ENCODE measurements at places on chromosomes 4 and X.

DNA sequence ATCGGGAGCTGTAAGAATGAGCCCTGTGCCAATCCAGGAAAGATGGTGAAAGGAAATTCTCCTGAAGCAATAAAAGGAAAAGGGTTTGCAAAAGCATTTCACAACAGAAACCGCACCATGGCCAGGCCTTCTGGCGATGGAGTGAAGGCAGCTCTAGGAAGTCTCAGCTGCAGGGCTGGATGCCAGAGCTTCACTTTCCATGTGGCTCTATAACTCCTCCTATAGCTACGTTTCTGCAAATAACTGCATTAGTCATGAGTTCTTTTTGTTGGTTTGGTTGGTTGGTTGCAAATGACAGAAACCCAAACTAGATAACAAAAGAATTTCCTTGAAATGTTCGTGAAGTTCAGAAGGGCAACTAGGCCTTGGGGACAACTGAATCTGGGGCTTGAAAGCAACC is 84.6 kb downstream of the RELL1 start:
- no peak for DNase-seq

DNA sequence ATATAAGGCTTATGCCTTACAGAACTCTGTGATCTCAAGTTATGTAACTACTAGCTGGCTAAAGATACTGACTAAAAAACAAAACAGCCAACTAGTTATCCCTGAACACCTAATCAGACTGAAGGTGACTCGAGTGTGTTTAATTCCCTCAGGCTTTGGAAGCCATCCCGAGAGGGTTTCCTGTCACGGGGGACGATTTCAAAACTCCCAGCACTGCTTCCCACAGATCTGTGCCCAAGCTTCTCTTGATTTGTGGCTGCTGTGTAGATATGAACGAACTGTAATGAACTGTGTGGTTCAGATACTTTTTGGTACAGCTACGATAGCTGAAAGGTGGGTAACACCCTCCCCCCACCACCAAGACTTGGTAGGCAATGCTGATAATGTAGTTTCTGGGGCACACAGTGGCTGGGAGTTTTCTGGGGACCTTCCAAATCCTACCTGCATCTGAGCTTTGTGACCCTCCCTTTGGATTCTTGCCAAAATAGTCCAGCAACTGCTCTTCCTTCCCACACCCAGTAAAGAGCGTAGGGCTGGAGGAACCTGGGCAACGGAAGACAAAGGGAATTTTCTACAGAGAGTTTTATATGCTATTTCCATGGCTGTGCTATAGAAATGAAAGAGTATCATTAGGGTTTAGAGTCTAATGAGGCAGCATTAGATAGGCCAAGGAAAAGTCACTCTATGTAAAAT is 148.8 kb downstream of the MGST2 start:
- DNase-seq = peak; percentile 33

DNA sequence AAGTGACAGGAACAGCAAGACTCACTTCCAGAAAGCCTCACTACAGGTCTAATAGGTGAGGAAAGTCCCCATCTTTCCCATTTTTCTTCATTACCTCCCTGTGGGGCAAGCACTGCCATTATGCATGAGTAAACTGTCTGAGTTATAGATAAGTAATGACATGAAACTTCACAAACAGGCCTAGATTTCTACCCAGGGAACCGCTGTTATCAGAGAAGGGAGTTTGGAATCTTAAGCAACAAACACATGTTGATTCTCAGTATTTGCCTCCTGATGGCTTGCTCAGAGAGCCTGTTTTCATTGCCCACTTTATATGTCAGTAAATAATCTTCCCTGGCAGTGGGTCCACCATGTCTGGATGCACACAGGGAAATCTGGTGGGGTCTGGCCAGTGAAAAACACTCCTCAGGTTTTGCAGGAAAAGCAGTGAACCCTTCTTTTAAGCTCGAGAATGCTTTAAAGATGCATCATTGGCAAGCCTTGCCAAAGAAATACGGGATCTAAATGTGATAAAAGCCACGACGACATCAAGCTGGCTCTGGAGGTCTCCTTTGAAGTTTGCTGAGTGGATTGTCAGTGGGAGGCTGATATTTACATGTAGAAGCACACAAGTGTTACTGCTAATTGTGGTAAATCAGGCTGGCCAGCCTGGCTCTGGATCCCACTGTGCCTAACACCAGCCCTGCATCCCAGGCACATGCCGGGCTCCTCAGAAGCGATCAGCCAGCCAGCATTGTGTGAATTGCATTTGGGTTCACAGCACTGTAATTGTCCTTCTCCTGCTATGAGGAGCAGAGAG is 25.2 kb downstream of the PDGFRA start:
- DNase-seq = no peak

- no peak for DNase-seq
These were observed 4.9 kb downstream of the ENPEP start for GRCh38 chr4:110480746-110481271.

DNA sequence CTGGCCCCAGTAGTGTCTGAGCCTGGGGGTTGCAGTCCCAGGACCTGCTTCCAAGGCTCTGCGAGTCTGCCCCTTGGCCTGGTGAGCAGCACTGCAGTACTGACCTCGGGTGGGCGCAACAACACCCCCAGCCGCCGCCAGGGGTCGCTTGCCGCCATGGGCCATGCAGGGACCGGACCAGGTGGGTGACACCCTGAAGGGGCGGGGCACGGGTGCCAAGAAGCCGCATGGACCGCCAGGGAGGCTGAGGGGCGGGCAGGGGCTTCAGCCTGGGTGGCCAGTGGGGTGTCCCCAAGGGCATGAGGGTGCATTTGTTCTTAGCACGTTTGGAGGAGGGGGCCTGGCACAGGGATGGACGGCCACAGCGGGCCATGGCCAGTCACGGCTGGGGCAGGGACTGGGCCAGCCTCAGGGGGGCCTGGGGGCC is 25.0 kb downstream of the TACC3 start:
- DNase-seq = peak; percentile 86

- DNase-seq = no peak
These were observed 645 bp downstream of the AMMECR1 start for GRCh38 chrX:110317061-110317819.

DNA sequence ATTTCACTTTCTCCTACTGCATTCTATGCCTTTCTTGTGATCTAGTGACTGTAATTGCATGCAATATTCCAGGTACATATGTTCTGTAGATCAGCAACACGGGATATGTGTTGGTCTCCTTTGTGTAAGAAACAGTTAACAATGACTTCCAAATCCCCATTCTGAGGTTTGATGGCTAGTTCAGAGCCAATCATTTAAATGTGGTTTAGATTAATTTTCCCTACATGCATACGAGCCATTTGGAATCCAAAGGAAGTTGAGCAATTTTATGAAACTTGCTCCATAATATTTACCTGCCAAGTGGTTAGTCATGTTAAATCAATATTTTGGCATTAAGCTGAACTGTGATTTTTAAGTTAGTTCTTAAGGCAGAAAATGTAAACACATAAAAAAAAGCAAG is 172.8 kb upstream of the DCAF12L2 start:
- DNase-seq = no peak

GRCh38 chr4:78665216-78665770 is 110.9 kb upstream of the BMP2K start:
- no peak for DNase-seq

DNA sequence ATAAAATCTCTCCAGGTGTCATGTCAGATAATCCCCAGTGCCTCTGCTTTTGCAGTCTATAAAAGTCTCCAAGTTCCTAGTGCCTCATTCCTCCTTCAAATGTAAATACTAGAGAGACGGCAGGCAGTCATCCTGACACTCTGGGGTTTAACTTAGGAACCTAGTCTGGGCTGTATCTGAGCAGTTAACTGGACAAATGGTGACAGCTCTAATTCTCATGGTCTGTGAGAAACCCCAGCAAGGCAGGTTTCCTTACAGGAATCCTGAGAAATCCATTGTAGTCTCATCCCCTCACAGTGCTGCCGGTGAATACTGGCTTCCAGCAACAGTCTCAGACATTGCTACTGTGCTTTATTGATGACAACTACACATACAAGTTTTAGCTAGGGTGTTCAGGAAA is 246.8 kb downstream of the SNCA start:
- DNase-seq = no peak

DNA sequence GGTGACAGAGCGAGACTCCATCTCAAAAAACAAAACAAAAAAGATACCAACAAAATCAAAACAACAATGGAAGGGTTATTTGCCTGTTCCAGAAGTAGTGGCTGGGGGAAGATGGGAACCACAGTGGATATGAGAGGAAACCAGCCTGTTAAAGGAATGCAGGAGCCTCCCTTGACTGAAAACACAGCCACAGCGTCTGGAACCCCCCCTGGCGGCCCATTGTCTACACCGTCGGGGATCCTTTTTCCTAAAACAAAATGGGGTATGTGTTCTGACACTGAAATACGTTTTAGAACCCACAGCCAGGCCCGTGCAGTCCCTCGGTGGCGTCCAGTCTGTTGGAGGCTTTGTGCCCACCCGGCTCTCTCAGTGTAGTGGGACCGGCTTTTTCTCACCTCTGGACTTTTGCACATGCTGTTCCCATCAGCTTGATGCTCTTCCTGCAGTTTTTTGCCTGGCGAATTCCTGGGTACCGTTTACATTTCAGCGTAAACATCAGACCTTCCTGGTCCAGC is 19.6 kb downstream of the PIGG start:
- no peak for DNase-seq

- no peak for DNase-seq
These were observed 190.3 kb downstream of the MAML3 start for GRCh38 chr4:139963708-139964107.

GRCh38 chr4:13201241-13201640 is 282.9 kb downstream of the RAB28 start:
- no peak for DNase-seq

DNA sequence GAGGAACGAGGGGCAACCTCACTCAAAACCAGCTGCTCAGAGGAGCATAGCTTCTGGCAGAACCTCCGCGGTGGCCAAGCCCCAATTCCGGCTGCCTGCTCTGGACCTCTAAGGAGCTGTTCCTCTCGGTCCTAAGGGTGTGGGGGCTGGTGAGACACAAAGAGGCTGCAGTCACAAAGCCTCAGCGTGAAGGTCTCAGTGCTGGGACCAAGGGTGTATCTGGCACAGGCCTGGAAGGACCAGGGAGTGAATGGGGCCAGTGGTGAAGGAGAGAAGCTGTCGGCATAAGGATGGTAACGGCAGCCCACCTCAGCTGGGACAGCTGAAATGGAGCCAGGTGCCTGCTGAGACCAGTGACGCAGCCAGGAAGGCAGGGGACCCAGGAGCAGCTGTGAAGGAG is 5.3 kb downstream of the PDE6B start:
- no peak for DNase-seq

DNA sequence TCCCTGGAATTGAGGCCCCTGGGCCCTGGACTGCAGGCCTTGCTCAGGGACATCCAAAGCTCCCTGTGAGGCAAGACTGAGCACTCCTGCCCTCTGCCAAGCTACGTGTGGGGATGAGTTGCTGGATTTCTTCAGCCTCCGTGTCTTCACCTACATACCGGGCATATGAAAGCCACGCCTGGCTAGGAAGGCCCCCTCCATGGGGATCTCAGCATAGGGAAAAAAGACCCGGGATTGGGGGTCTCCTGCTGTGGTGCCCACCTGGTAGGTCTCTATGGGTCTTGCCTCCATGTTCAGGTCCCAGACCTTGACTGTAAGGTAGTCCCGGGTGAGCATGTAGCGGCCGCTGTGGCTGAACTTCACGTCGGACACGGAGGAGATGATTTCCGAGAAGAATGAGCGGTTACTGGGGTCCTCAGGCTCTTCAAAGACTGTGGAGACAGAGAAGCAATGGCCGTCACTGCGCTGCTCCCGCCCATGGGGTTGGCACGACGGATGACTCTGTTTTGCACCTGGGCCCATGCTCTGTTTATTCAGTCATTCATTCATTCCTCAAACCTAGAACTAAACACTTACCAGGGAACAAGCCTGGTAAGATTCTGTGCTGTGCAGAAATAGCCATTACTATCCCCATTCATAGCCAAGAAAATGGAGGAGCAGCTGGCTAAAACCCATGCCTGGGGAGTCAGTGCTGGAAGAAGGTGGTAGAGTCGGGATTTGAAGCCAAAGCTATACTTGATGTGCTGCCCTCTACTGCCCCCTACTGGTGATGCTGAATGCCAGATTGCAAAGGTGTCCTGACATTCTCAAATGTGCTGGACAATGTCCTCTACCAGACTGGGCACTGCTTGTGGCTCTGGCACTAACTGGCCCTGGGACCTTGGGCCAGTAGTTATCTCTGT is 63.9 kb downstream of the WFS1 start:
- DNase-seq = no peak

- DNase-seq = no peak
These were observed 7.3 kb upstream of the DAPP1 start for GRCh38 chr4:99809326-99809725.

- DNase-seq = no peak
These were observed 75.0 kb downstream of the MGST2 start for GRCh38 chr4:139740531-139741041.

- DNase-seq = no peak
These were observed 153.2 kb upstream of the FRG1 start for GRCh38 chr4:189787216-189788031.

- no peak for DNase-seq
These were observed 1064.6 kb upstream of the SLIT2 start for GRCh38 chr4:19187096-19187495.

- no peak for DNase-seq
These were observed 24.3 kb downstream of the CXCL13 start for GRCh38 chr4:77629885-77630284.

DNA sequence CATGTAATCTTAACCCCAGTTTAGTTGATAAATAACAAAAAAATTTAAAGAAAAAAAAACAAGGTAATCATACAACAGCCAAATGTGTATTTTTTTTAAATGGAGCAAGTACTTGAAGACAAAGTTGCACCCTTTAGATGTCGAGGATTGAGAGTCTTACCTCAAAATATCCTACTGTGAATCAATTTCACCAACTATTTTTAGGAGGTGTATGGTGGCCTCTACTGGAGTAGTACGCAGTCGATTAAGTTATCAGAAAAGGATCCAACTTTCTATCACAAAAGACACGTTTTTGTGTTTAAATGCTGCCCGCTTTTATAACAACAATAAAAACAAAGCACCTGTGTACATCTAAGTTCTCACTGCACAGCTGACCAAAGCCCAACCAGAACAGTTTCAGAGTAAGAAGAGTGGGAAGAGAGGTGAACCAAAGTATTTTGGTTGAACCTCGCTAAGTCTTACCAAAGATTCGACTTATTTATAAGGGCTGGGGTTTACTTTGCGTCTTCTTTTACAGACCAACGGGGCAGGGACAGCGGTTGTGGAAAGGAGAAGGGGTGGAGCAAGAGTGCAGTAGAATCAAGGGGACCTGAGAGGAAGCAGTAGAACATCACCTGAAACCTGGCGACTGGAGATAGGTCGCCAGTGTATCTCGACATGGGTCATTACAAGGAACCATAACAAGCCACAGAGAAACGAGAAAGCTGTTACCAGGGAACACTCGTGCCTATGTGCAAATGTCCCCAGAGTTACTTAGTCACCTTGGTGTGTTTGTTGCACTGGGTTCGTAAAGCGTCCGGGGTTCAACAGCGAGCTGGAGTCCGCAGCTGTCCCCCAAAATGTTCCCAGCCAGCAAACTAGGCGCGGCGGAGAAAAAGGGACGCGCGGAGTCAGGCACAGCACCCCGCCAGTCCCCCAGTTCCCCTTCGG is 1.1 kb downstream of the RPS6KA6 start:
- DNase-seq = peak; percentile 1

- no peak for DNase-seq
These were observed 95.5 kb upstream of the WDR44 start for GRCh38 chrX:118250445-118250844.

GRCh38 chrX:86121916-86122315 is 26.3 kb upstream of the DACH2 start:
- DNase-seq = no peak

- DNase-seq = peak; percentile 74
These were observed 58.4 kb upstream of the TET2 start for GRCh38 chr4:105088110-105088879.

- DNase-seq = no peak
These were observed 249.3 kb downstream of the CHIC1 start for GRCh38 chrX:73812256-73812655.

- DNase-seq = no peak
These were observed 28.2 kb downstream of the ARSJ start for GRCh38 chr4:113951263-113951662.
